ENCODE measurements at places on chromosomes 12 and 14. TPM values are rescaled to one million over a fixed set of nuclear protein-coding genes. Genes with fewer than 3 reads are reported as not detected.

- no peak for DNase-seq
Measured at GRCh38 chr12:90060031-90060430, 351.4 kb upstream of the ATP2B1 start.

DNA sequence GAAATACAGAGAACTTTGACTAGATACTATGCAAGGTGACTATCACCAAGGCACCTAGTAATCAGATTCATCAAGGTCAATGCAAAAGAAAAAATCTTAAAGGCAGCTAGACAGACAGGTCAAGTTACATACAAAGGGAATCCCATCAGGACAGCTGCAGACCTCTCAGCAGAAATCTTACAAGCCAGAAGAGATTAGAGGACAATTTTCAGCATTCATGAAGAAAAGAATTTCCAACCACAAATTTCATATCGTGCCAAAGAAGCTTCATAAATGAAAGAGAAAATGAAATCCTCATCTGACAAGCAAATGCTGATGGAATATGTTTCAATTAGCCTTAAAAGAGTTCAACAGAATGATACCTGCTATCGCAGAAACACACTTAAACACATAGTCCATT, 913.7 kb downstream of the RPS29 start:
- no peak for DNase-seq

KRT8 gene
- total RNA-seq = 93.7 TPM

- no peak for DNase-seq
Measured at GRCh38 chr12:78194448-78194847, 363.8 kb downstream of the NAV3 start.

CISTR gene
- not detected for total RNA-seq

DNA sequence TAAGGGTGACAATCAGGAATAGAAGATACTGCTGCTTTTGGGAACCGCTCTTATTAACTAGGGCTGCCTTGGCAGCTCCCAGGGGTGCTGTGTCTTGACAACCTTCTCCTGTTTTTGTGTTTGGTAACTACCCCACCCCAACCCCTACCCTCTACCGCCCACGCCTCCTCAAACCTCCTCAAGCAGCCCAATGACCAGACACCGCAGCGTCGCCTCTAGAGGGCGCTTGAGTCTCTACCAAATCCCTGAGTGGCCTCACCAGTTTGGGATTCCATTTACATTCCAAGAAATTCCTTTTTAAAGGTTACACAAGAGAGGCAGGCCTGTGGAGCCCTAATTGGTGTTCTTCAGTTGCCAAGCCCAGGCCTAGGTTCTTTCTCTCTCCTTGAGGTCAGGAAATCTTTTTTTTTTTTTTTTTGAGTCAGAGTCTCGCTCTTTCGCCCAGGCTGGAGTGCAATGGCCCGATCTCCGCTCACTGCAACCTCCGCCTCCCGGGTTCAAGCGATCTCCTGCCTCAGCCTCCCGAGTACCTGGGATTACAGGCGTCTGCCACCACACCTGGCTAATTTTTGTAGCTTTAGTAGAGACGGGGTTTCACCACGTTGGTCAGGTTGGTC, 72.4 kb upstream of the USP44 start:
- no peak for DNase-seq

OR6C65 gene
- not detected for total RNA-seq

DNA sequence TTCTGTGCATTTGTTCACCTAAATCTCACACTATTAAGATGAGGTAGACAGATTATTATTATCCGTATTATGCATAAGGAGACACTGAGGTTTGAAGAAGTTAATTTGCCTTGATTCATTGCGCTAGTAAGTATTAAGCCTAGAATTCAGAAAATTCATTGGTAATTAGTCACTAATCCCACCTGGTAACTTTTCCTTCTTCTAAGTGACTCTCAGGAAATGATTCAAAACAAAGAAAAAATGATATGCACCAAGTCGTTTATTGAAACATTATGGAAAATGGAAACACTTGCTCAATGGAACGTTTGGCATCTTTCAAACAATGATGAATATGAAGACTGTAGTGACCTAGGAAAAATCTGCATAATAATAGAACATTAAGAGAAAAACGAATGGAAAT, 15.2 kb downstream of the RFX4 start:
- no peak for DNase-seq

GRCh38 chr12:3913278-3913677, 40.1 kb upstream of the PARP11 start:
- no peak for DNase-seq

Measured in suprapubic skin (tissue), 4 donors.